ENCODE measurements at places on chromosomes 16 and 17.

GRCh38 chr16:51163894-51164566 lies 13.0 kb upstream of the SALL1 start:
- no peak for DNase-seq

- no peak for DNase-seq
These were observed 277.5 kb upstream of the HSBP1 start for GRCh38 chr16:83530293-83530692.

DNA sequence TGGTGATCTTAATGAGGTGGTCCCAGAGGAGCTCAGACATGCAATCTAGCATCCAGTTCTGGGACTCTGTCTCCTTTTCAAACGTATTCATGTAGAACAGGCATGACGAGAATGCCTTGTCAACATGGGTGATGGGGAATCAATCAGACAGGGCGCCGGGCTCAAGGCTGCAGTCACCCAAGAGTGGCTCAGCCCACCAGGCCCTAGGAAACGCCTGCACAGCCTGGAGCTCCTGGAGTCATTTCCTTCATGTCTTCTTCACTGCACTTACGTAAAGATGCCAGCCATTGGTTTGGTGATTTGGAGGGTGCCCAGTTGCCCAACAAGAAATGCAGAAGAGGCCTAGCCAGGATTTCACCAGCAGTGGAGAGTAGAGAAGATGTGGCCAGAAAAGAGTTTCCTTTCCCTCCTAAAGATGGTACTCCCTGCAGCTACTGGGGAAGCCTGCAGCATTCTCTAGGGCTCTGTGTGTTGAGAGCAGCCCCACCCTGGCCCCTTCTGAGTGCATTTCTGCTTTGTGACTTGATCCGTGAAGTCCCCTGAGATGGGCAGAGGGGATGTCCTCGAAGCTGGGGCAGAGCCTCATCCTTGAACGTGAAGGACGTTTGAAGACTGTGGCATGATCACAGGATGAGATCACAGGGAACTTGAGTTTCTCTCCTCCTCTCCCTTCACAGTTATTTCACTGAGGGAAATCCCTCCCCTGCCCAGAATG lies 24.0 kb upstream of the STH start:
- no peak for DNase-seq

- DNase-seq = no peak
These were observed 8.8 kb upstream of the CPNE2 start for GRCh38 chr16:57083485-57084126.

GRCh38 chr17:64261417-64262145 lies 1.5 kb downstream of the TEX2 start:
- DNase-seq = no peak

DNA sequence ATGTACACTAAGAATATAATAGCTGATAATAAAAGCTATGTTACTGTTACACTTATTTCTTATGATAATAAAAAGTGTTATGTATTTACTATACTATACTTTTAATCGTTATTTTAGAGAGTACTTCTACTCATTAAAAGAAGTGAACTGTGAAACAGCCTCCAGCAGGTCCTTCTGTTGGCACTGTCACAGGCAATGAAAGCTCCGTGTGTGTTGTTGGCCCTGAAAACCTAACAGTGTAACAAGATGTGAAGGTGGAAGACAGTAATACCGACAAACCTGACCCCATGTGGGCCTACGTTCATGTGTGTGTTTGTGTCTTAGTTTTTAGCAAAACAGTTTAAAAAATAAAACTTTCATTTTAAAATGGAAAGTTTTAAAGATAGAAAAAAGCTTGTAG lies 91.8 kb downstream of the STH start:
- DNase-seq = no peak

DNA sequence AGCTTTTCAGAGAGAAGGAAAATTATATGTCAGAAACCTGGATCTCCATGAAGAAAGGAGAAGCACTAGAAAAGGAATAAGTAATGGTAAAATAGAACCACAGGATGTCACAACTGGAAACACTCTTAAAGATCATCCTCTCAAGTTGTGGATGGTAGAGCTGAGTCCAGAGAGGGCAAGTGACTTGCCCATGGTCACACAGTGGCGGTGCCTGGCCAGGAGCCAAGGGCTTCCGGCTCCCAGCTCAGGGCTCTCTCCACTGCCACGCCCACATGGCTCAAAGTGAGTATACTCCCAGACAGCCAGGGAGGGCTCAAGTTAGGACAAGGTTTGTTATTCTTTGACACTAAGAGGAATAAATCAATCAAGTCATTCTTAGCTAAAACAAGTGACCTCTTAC lies 159.8 kb downstream of the COPRS start:
- no peak for DNase-seq

DNA sequence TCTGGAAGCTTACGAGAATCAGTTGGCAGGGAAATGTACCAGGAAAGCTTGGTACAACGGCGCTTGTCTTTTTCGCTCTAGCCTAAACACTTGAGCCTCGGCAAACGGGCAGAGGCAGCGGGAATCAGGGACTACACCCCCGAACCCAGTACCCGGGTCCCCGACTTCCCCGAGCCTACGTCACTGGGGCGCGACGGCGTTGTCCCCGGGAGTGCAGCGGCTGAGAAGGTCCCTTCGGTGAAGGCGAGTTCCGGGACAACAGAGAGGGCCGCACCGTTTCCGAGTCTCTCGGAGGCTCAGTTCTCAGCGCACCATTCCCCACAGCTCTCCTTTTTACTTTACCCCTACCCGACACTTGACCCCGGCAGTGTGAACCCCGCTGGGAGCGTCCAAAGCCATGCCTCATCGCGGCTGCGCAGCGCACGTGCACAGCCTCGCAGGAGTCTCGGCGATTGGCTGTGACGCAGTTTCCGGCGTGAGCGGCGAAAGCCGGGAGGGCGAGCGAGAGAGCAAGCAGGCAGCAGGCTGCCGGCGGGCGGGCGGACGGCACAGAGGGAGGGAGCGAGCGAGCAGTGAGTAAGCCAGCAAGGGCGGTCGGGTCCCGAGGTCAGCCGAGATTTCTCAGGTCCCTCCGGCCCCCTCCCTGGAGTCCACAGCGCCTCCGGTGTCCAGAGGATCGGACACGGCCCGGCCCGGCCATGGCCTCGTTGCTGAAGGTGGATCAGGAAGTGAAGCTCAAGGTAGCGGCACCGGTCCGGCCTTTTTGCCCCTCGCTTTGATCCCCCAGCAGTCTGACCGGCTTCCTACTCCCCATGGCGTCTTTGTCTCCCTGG lies at the start of gene PSME3:
Gene PSME3, plus strand, starts transcription at position 464 of the 833 bp plus-strand sequence. Its CDS starts 235 bp downstream, at position 699.
- peak; percentile 81 for DNase-seq

- DNase-seq = no peak
These were observed 71.3 kb downstream of the AMFR start for GRCh38 chr16:56354016-56354415.

DNA sequence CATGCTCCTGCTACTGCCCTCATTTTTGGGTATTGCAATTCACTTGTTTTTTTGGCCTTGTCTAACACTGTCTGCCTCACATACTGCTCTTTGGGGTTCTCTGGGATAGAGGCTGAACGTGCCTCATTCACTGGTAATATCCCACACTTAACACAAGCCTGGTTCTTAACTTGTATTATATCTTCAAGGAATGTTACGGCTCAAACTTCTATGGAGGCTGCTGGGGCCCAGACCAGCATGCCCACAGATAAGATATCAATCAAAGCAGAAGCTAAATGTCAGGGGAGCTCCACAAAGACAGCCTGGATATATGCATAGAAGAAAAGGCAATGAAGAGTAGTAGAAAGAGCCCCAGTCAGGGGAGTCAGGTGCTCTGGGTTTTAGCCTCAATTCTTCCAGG lies 103.5 kb downstream of the WSCD1 start:
- no peak for DNase-seq

DNA sequence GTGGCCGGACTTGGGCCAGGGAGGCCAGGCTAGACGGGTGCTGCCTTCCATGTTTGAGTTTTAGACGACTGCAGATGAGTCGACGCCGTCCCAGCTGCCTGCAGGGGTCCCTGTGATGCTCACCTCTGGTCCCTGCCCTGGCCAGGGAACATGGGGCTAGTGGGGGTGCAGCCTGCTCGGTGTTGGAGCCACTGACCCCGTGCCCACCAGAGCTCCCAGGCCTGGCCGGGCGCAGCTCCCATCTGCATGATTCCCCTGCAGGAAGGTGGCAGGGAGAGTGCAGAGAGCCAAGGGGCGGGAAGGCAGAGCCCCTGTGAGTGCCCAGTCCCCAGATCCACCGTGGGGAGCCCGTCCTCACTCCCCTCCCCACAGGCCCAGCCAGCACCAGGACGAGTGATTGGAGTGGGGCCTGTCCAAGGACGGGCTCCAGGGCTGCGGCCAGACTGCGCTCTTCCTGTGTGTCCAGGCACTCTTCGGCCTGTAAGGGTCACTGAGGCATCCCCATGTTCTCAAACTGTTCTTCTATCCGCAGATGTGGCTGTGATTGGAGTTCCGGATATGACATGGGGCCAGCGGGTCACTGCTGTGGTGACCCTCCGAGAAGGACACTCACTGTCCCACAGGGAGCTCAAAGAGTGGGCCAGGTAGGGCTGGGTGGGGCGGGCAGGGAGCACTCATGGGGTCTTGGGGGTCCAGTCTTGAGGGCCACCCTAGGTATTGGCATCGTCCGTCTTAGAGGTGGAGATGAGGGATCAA lies 26.0 kb upstream of the CDH15 start:
- DNase-seq = no peak

DNA sequence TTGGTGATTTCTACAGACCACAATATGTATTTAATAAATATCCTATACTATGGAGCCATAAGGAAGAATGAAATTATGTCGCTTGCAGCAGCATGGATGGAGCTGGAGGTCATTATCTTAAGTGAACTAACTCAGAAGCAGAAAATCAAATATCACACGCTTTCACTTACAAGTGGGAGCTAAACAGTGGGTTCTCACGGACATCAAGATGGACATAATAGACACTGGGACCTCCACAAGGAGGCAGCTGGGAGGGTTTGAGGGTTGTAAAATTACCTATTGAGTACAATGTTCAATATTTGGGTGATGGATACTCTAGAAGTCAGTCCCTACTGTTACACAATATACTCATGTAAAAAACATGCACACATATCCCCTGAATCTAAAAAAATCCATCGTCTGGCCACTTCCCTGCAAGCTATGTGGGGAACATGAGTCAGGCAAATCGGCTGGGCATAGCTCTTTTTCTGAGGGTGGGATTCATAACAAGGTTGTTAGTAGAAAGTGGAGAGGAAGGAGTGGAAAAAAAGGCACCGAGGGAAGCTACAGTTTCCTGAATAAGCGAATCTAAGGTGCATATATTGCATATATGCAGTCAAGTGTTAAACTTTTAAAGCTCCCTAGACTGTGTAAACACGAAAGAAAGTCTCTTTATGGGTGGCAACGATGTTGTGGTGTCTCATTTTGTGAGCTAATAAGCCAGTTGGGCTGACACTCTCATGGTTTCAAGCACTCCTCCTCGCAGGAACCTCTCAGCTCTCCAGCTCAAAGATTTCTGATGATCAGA lies 135.2 kb upstream of the CPHXL start:
- no peak for DNase-seq

DNA sequence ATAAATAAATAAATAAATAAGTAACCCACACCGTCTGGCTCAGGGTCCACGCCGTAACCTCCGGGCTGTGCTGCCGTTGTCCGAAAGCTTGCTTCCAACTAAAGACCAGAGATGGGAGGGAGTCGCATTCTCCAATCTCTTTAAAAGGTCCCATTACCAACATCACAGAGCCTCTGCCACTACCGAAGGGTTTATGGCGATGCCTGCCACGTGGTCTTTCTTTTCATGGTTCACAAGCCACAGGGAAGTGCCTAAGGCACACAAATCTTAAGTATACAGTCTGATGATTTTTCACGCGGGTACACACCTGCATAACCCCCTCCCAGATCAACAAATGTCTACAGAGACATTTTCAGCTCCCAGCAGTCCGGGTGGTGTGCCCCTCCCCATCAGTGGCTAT lies 1.4 kb downstream of the COTL1 start:
- no peak for DNase-seq

DNA sequence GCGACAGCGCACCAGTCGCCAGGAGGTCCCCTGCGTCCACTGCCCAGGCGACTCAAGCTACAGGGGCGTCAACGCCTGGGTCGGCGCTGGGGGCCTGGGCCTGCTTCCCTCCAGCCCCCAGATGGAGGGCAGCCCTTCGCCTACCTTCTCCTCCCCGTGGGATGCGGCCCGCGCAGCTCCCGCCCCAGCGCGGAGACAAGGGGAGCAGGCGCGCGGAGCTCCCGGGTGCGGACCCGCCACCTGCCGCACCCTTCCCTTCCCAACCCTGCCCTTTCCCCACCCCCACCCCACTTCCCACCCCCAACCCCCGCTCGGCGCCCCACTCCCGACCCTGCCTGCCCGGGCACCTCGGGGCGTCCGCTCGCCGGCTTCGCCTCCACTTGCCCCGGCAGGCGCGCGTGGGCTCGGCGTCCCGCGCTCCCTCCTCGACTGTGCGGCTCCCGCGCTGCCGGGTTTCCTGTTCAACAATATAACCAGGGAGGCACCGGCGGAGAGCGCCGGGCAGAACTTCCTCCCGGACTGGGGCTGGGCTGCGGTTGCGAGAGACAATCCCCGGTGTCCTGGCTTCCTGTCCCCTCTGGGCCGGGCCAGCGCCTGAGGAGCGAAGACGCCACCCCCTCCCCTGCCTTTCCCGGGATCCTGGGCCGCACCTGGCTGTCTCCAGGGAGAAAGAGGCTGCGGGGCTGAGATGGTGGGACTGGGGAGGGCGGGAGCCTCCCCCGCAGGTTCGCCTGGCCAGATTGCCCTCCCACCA lies at the start of gene ARHGAP27:
Gene ARHGAP27, minus strand, starts transcription at position 466 of the 754 bp plus-strand sequence. CDS start 2,591 bp downstream, outside the sequence.
- DNase-seq = no peak

- DNase-seq = no peak
These were observed 14.9 kb downstream of the CCDC182 start for GRCh38 chr17:57730026-57730701.

- DNase-seq = no peak
These were observed 177.0 kb upstream of the C16orf82 start for GRCh38 chr16:26889740-26890139.

DNA sequence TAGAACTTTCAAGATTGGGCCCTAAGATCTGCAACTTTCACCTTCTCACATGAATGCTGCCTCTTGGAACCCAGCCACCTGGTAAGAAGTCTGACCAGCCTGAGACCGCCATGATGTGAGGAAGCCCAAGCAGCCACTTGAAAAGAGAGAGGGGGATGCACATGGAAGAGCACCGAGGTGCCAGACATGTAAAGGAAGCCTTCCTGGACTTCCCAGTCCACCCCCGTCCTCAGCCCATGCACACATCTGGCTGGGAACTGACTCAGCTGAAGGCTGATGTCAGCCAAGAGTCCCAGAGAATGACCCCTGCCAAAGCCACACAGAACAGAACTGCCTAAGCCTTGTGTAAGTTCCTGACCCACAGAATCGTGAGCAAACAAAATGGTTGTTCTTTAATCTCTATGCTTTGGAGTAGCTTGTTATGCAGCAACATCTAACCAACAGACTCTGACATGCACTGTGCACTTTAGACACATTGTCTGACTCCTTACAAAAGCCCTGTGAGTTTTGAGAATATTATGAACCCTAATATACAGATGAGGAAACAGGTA lies 86.7 kb downstream of the RMI2 start:
- DNase-seq = no peak

GRCh38 chr16:69031877-69032301 lies 73.6 kb upstream of the HAS3 start:
- no peak for DNase-seq

- DNase-seq = no peak
These were observed 33.4 kb upstream of the GPR139 start for GRCh38 chr16:20107083-20107482.
